Iris pigment epithelial cell (primary cell): ENCODE measurements at places on chromosomes 5 and 9.
A peak's percentile ranks its signal among the peaks of the same experiment; 100 is the strongest.

- DNase-seq: no peak
Observed at GRCh38 chr9:27888661-27889295, 315.5 kb upstream of the C9orf72 start.

DNA sequence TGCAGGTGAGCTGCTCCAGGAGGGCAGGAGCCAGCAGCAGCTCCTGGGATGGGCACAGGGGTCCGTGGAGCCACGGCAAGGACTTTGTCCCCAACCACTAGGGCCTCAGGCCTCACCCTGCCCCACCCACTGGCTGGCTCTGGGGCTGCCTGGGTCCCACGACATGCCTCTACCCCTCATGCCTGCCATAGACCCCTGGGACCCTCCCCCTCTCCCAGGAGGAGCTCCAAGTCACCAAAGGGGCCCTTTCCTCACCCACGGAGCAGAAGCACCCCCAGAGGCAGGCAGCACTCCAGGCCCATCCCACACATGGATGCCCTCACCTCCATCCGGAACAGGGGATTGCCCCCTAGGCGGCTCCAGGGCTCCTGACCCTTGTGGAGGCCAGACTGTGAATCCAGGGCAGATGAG, 6.5 kb downstream of the ABCA2 start:
- DNase-seq: no peak

DNA sequence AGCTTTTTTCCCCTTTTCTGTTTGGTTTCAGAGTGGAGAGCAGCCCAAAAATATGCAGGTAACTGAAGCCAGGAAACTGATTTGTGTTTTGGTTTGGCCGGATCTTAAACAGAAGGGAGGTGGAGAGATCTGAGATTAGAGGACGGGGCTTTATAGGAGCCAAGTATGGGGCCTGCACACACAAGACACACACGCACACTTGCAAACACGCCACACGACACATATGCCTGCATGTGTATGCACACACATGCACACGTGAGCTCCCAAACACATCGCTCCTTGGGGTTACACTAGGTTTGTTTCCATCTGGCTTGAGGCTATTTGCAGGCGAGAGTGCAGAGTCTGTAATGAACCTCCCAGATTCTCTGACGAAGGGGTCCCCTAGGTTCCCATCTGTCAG, 18.3 kb downstream of the BTNL9 start:
- no peak for DNase-seq

DNA sequence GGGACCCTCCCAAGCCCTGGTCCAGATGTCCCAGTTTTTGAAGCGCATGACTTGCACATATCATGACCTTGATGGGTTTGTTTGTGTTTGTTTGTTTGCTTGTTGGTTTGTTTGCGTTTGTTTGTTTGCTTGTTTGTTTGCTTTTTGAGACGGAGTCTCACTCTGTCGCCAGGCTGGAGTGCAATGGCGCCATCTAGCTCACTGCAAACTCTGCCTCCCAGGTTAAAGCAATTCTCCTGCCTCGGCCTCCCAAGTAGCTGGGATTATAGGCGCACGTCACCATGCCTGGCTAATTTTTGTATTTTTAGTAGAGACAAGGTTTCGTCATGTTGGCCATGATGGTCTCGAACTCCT, 13.0 kb upstream of the UBAC1 start:
- no peak for DNase-seq

DNA sequence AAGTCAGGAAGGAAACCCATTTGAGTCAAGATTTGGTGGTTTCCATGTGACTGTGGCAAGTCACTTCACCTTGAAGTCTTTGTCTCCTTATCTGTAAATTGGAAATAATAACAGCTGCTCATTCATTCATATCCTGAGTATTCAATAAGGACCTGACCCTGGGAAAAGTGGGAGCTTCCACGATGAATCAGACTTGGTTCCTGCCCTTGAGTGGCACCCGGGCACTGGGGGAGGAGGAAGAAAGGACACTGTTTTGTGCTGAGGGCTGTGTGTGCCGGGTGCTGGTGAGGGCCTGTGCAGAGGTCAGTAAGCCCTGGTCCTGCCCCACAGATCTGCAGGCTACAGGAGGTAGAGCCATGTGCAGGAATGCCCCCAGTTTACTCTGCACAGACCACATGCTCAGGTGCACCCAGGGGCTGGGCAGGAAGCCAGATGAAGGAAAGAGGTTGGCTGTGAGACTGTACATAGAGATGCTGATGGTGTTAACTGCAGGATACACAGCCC, 6.8 kb downstream of the NDST1 start:
- DNase-seq: no peak

GRCh38 chr9:122265149-122265915, 650 bp downstream of the MRRF start:
- DNase-seq: peak; percentile 11

DNA sequence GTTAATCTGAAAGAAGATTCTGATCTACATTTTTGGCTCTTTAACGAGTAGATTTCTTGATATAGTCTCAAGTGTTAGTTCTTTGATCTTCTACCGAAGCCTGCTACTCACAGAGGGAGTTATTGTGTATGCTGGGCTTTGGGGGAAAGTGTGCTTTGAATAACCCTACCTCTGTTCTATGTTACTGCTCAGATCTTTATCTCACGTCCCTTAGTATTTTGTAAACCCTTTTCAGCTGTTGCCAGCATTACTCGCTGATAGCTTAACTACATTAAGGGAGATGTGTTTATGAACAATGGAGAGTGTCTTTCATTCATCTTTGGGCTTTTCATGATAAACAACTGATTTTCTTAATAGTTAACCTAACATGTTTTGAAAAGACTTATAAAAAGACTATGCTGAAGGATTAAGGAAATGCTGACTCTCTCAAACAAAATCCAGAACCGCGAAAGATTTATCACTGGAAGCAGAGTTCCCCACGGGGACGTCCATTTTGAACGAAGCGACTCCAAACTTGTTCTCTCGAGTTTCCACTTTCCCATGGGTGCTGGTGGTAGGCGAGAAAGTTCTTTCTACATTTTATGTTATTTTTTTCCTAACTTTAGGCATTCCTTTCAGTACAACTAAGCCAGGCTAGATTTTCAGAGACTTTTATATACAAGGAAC, 27.9 kb upstream of the ALDH1A1 start:
- no peak for DNase-seq

- no peak for DNase-seq
Observed at GRCh38 chr5:77791356-77791755, 15.2 kb upstream of the TBCA start.

DNA sequence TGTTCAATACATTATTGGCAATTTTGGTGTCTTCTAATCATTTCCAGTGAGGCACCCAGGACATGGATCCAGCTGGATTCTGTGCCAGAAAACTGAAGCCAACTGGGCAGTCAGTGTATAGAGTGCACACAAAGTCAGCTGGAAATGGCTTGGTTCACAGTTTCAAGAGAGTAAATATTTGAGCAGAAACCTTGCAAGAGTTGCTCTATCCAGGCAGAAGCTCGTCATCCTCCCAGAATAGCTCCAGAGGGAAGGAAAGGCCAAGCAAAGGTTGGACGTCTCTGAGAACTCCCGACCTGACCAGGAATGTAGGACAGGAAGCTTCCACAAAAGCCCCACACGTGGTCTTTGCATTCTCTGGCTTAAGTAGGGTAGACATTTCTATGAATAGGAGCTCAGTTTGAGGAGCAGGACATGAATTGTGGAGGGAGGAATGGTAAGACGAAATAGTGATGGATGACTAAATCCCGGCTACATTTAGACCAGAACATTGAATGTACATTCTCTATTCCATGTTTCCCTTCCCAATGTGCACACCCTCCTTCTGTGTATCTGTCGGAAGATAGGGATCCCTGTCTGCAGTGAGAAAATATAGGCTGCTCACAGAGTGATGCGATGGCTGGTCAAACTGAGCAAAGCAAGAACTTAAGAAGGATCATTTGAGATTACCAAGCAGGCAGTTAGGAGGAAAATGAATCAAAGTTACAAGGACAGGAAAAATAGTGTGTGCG, 72.7 kb upstream of the FCN2 start:
- peak; percentile 60 for DNase-seq

GRCh38 chr9:105416840-105417239, 31.0 kb upstream of the FSD1L start:
- DNase-seq: no peak

DNA sequence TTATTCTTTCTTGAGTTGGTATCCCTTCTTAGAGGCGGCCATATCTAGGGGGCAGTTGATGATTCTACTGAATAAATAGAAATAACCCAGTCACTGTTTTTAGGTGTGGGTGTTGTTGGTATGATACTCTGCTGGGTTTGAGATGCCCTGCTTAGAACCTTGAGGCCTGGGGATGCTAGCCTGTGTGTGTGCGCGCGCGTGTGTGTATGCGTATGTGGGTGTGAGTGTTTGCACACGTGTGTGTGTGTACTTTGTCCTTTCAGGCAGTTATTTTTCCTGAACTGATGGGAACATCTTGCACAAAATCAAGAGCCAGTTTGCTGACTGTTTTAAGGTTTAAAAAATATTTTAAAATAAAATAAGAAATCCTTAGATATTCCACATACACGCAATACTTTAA, 3.3 kb downstream of the SLC28A3 start:
- DNase-seq: no peak

- DNase-seq: no peak
Observed at GRCh38 chr5:137207023-137207760, 291.9 kb downstream of the SPOCK1 start.

GRCh38 chr5:129506086-129506485, 46.0 kb downstream of the ADAMTS19 start:
- peak; percentile 47 for DNase-seq

DNA sequence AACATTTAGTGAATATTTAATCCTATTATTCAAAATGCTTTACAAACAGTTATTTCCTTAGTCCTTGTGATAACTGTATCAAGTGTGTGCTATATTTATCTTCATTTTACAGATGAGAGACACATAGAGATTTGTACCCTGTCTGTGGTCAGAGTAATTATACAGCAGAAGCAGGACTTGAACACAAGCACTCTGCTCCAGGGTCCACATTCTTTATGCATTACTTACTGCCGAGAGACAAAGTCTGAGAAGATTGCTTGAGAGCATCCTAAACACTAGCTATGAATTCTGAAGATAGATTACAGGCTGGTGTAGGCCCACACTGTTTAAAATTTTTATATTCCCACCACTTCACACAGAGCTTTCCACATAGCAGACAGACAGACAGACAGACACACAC, 926.1 kb upstream of the DMAC1 start:
- no peak for DNase-seq

GRCh38 chr5:42542106-42542505, 118.9 kb downstream of the GHR start:
- no peak for DNase-seq
